Large intestine (tissue), 12 donors: ENCODE measurements at places on chromosomes 5 and 9. TPM values are rescaled to one million over a fixed set of nuclear protein-coding genes. Genes with fewer than 3 reads are reported as not detected.

- no peak overlapping the region for H3K27ac ChIP-seq
- no peak overlapping the region for H3K4me3 ChIP-seq
- no peaks in the 10 kb centered on the region for H3K36me3 ChIP-seq
- H3K4me1 ChIP-seq, result peaks cover 7% of the 10 kb centered on the region
- H3K27me3 ChIP-seq, result no peaks in the 10 kb centered on the region
Observed at GRCh38 chr9:94872891-94873511, 146.5 kb downstream of the AOPEP start.

- no peaks in the 10 kb centered on the region for H3K36me3 ChIP-seq
- DNase-seq, result no peak
- H3K27me3 ChIP-seq, result peaks cover 4% of the 10 kb centered on the region
Observed at GRCh38 chr5:141737535-141737934, 55.5 kb upstream of the ARAP3 start.

DNA sequence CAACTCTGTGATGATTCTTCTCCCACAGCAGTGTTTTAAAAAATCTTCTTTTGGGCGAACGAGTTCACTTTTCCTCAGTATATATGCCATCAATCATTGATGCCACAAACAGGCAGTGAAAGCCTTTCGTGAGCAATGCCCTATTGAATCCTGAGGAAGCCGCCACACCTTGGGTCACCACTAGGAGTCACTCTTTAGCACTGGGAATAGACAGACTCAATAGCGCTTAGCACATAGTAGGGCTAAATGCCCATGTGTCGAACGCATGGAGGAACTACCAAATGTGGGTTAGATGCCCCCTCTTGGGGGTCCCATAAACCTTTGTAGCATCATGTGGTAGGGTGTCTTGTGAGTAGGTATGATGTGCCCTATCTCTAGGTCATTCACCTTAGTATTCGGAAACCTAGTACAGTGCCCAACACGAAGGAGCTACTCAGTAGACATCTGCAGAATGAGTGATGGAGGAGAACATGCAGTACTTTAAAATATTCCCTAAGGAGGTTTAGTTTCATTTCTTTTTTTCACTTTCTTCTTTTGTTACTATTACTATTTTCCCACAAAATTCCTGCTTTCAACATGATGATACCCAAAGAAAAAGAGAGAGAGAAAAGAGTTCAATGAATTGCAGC is 603.7 kb downstream of the BNC2 start:
- no peaks in the 10 kb centered on the region for H3K4me1 ChIP-seq
- DNase-seq, result no peak
- H3K27me3 ChIP-seq, result no peaks in the 10 kb centered on the region
- H3K27ac ChIP-seq, result peak overlapping the region; percentile 66
- H3K36me3 ChIP-seq, result no peaks in the 10 kb centered on the region
- H3K4me3 ChIP-seq, result peak overlapping the region; percentile 17

- no peaks in the 10 kb centered on the region for H3K4me1 ChIP-seq
- H3K27ac ChIP-seq, result no peak overlapping the region
- no peaks in the 10 kb centered on the region for H3K36me3 ChIP-seq
Observed at GRCh38 chr5:142753116-142753631, 17.0 kb upstream of the ARHGAP26 start.

- no peaks in the 10 kb centered on the region for H3K4me1 ChIP-seq
- H3K4me3 ChIP-seq, result no peak overlapping the region
- no peak for DNase-seq
- no peaks in the 10 kb centered on the region for H3K27me3 ChIP-seq
Observed at GRCh38 chr5:83026516-83026915, 50.7 kb downstream of the TMEM167A start.

DNA sequence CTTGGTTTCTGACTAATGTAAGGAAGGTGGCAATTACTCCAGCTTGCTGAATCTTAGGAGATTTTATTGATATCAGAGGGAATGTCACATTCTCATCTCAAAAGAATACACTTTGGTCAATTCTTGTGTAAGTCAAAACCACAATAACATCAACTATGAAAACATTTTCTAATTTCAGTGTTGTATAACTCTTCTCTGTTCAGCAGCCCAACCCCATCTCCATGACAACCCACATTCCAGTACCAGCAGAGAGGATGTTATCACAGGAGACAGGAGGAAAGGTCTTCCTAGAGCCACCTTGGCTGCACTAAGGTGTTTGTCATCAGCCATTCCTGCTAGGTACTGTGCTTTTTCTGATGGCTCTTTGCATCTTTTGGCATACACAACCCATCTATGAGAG is 529.1 kb upstream of the BRINP1 start:
- no peak for DNase-seq
- H3K27ac ChIP-seq, result no peak overlapping the region
- H3K4me1 ChIP-seq, result no peaks in the 10 kb centered on the region
- H3K4me3 ChIP-seq, result no peak overlapping the region
- H3K36me3 ChIP-seq, result no peaks in the 10 kb centered on the region

GRCh38 chr9:77156646-77157371 is 20.5 kb upstream of the VPS13A start:
- no peak for DNase-seq
- no peak overlapping the region for H3K4me3 ChIP-seq
- H3K27me3 ChIP-seq, result no peaks in the 10 kb centered on the region
- no peak overlapping the region for H3K27ac ChIP-seq

GRCh38 chr5:69334793-69335268 is 2.2 kb upstream of the CCDC125 start:
- H3K36me3 ChIP-seq, result no peaks in the 10 kb centered on the region
- H3K4me3 ChIP-seq, result no peak overlapping the region
- peaks cover 25% of the 10 kb centered on the region for H3K4me1 ChIP-seq
- peak; percentile 68 for DNase-seq
- no peaks in the 10 kb centered on the region for H3K27me3 ChIP-seq

GRCh38 chr5:146772881-146773466 is 105.6 kb downstream of the PPP2R2B start:
- DNase-seq, result no peak
- H3K27ac ChIP-seq, result no peak overlapping the region
- H3K27me3 ChIP-seq, result no peaks in the 10 kb centered on the region
- H3K4me1 ChIP-seq, result no peaks in the 10 kb centered on the region

Gene SAPCD2
- polyA plus RNA-seq, result 12.1 TPM

Gene TEK
- polyA plus RNA-seq, result 14.6 TPM

Gene CYLC2
- not detected for polyA plus RNA-seq

Gene OMD
- polyA plus RNA-seq, result 0.85 TPM
